ENCODE measurements at places on chromosomes 2 and 18.
A peak's percentile ranks its signal among the peaks of the same experiment; 100 is the strongest.

- no peak for DNase-seq
Observed at GRCh38 chr18:13376298-13376840, 157.8 kb downstream of the LDLRAD4 start.

DNA sequence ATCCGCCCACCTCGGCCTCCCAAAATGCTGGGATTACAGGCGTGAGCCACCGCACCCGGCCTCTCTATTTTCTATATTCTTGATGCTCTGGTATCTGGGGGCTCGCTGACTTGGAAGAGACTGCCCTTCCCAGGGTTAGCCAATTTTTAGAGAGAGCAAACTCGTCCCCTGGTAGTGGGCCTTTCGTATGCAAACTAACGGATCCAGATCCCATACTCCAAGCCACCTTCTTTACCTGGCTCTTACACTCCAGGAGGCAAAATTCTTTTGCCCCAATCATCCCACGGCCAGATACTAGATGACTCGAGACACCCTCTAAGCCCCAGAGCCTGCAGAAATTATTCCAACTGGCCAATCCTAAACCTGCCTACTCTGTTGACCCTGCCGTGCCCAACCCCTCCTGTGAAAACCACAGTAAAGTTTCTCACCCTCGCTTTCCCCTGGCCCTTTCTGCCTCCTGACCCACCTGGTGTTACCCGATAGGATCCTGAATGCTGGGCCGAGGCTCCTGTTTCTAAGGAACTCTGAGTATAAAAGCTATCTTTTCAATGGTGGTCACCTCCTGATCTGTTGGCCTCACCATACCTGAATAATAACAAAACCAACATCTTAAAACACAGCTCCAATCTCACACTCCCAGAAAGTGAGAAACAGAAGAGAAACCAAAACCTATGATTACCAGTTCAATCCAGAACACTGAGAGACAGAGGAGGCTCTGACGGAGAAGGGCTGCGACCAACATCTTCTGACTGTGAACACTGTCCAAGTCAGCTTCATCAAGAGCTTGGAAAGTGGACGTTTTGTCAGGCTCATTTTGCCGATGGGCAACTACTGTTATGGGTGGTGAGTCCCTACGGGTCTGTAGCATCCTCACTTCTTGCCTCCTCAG lies 57.6 kb upstream of the ZNF532 start:
- no peak for DNase-seq

GRCh38 chr2:97834610-97835009 lies 121.2 kb downstream of the ZAP70 start:
- no peak for DNase-seq

DNA sequence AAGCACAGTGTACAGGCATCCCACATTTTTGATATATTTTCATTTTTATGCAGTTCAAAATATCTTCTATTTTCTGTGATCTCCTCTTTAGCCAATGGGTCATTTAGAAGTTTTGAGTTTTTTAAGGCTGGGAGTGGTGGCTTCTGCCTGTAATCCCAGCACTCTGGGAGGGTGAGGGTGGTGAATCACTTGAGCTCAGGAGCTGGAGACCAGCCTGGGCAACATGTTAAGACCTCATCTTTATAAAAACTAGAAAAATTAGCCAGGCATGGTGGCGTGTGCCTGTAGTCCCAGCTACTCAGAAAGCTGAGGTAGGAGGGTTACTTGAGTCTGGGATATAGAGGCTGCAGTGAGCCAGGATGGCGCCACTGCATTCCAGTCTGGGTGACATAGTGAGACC lies 17.8 kb downstream of the UBR3 start:
- DNase-seq = peak; percentile 42

GRCh38 chr2:237571551-237571950 lies 5.2 kb downstream of the PRLH start:
- DNase-seq = no peak

- DNase-seq = no peak
Observed at GRCh38 chr2:98464772-98465310, 20.2 kb downstream of the INPP4A start.

GRCh38 chr18:80159713-80160636 lies 50.9 kb downstream of the ADNP2 start:
- no peak for DNase-seq

DNA sequence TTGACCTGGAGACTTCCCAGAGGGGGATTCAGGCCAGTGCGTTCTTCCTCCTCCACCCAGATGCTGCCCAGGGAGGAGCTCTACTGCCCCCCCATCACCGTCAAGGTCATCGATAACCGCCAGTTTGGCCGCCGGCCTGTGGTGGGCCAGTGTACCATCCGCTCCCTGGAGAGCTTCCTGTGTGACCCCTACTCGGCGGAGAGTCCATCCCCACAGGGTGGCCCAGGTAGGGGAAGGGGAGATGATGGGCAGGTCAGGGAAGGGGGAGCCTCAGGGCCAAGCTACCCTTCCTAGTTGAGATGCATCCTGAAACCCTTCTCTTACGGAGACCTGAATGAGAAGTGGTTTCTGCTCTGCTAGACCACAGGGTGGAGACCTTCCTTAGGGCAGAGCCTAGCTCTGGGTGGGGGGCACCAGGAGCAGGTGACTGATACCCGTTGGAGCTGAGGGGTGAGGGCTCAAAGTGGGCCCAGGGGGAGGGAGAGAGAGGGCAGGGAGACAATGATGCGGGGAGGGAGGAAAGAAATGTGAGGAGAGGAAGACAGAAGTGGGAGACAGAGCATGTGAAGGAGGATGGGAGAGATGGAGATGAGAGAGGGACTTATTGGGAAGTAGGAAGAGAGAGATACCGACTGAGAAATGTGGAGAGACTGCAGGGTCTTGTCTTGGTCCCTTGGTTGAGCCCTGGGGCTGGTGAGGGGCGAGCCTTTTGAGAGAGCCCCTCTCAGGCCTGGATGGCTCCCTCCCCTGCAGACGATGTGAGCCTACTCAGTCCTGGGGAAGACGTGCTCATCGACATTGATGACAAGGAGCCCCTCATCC lies 159.4 kb downstream of the DYSF start:
- no peak for DNase-seq

DNA sequence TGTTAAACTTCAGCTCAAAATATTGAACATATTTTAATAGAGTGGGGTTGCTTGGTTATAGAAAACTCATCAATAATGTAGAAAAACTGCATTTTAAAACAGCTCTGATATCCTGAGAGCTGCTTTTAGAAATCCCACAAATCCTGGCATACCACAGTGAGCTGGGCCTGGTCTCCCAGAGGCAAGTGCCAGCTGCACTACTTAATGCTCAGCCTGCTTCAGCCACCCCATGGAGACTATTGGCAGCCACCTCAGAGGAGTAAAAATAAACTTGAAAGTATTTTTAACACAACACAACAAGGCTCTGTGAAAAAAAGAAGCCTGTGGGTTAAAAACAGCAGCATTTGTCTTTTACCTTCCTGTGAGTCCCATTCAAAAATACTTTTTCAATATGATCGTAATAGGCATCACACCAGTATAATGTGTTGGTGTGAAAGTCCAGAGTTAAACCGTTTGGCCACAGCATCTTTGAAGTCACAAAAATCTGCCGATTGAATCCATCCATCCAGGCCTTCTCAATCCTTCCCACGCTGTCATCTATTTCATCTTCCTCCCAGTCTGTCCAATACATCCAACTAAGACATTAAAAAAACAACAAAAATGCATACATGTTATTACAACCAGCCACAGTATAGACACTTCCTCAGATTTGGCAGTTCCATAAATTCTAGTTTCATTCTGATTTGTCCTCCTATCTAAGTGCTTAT lies 1115.3 kb downstream of the LRP1B start:
- no peak for DNase-seq

- peak; percentile 88 for DNase-seq
Observed at GRCh38 chr2:224958462-224958857, 83.8 kb downstream of the DOCK10 start.

DNA sequence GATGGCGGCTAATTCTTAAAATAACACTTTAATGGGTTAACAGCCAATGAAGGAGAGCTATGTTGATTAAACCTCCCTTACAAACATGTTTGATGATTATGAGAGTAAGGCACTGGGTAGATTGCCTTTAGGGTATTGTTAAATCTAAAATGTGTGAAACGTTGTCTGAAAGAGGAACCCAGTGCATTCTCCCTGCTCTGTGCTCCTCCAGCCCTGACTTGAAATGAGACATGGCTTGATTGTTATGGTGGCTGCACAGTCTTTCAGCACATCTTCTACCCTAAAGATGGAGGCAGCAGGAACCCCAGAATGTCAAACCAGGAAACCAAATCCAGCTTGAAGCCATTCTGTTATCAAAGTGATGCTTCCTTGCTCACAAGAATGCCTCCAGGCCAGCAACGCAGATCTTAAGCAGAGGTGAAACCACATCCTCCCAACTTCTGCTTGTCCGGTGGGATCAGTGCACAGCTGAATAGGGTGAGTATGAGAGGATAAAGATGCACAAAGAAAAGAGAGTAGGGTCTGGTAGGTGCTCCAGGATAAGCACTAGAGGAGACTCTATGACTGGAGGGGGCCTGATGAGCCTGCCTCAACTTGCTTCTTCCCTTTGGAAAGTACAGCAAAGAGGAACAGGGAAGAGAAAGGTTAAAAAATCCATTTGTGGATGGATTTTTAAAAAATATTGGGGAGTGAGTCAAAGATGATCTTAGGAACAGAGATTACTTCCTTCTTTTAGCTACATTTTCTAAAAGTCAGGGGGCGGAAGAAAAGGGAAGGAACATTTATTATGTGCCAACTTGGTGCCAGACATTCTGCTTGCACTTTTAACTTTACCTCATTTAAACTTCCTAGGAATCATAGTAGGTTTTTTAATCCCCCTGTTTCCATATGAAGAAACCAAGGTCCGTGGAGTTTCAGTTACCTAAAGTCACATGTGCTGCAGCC lies 523.0 kb downstream of the TXNL1 start:
- DNase-seq = no peak
